SW 1271 (cell line): ENCODE measurements at places on chromosomes 7 and 10.

DNA sequence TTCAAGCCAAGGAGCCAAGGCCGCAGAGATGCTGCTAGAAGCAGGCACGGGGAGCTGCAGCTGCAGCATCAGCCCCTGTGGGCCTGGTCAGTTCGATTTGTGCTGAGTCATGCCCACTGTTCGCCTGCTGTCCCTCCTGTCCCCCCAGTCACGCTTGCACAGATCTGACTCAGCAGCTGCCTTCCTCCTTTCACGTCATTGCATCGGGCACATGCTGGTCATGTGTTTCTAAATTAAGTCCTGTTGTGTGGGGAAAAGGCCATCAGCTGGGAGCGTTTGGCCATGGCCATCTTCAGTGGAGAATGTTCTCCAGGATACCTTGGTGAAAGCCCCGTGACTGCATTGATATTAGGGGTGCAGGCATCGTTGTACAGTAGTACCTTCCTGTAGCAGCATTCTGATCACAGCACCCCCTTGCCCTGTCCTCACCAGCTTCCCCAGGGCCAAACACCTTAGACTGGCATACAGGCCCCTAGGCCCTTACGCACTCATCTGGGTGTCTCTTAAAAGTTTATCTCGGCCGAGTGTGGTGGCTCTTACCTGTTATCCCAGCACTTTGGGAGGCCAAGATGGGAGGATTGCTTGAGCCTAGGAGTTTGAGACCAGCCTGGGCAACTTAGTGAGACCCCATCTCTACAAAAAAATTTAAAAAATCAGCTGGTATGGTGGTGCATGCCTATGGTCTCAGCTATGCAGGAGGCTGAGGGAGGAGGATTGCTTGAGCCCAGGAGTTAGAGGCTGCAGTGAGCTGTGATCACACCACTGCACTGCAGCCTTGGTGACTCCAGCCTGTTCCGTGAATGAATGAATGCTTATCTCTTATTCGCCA lies 23.2 kb downstream of the POR start:
- no peak for DNase-seq

- DNase-seq: peak; percentile 91
These were observed at the start of gene MAP3K8 for GRCh38 chr10:30433730-30434272. Gene MAP3K8, plus strand, starts transcription at chr10:30434184. Its CDS starts 4,755 bp downstream, at chr10:30438939.

DNA sequence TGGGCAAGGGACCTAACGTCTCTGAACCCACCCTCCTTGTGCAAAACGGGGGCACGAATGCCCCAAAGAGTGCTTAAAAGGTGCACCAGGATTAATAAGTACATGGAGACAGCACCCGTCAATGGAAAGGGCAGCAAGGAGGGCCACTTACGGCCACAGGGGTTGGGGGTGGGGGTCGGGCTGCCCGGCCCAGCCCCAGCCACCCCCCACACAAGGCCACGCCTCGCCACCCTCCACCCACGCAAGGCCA lies 213.4 kb downstream of the MAD1L1 start:
- no peak for DNase-seq

DNA sequence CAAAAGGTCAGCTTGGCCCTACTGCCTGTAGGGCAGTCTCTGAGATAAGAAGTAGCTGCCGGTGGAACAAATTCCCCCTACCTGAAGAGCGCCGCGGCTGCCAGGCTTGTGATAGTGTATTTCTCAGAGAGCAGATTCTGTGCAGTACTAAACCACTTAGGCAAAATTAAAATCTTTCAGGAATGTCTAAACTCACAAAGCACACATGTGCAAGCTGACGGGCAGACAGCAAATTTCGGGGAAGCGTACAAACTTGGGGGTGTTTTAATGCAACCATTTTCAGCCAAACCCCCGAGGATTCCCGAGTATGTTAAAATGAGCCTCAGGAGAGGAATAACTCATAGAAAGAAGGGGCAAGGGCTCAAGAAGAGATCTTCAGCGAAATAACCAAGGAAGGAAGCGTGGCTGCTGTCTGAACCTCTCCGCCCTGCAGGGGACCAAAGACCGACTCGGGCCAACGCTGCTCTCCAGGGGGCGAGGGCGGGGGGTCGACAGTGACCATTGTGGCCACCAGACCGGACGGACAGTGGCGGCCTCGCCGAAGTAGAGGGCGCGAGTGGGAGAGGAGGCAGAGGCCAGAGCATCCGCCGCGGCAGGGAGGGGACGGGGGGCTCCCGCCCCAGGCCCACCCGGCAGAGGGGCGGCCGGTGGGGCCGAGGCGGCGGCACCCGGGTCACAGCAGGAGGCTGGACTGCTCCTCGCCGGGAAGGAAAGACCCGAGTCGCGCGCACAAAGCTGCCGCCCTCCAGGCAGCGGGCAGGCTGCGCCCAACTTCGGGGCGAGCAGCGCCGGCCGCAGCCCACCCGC lies 819 bp downstream of the HYCC1 start:
- peak; percentile 15 for DNase-seq

GRCh38 chr10:51092402-51092801 lies 18.1 kb downstream of the PRKG1 start:
- no peak for DNase-seq
